ENCODE measurements at places on chromosomes 3 and 15. TPM values are rescaled to one million over a fixed set of nuclear protein-coding genes. Genes with fewer than 3 reads are reported as not detected.

GRCh38 chr3:173912126-173912525, 514.6 kb downstream of the NLGN1 start:
- DNase-seq = no peak

GRCh38 chr3:71521940-71522876, 61.3 kb downstream of the FOXP1 start:
- no peak for DNase-seq

- no peak for DNase-seq
These were observed 127.3 kb upstream of the MRPL3 start for GRCh38 chr3:131630097-131630496.

- peak; percentile 36 for DNase-seq
These were observed at the start of gene GALNT15 for GRCh38 chr3:16174389-16174788. TSS of gene GALNT15 (plus strand) at chr3:16174680. CDS start at chr3:16175152, 472 bp downstream.

DNA sequence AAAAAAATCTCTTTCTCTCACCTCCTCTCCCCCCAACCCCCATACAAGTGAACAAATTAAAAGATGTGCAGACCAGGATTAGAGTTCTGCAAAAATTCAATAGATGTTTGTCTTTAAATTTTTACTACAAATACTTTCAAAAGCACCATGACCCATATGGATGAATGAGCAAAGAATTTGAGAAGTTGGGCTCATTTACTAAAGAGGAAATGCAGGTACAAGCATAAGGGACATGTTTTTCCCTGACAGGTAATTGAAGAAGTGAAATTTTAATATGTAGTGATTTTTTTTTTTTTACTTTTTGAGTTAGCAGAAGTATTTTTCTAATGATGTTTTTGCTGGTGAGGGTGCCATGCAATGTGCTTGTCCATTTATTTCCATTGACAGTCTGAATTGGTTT, 15.3 kb downstream of the PIK3CA start:
- no peak for DNase-seq

- DNase-seq = no peak
These were observed 35.2 kb downstream of the ATR start for GRCh38 chr3:142543307-142543706.

- DNase-seq = no peak
These were observed 75.2 kb upstream of the MYZAP start for GRCh38 chr15:57516327-57517029.

DNA sequence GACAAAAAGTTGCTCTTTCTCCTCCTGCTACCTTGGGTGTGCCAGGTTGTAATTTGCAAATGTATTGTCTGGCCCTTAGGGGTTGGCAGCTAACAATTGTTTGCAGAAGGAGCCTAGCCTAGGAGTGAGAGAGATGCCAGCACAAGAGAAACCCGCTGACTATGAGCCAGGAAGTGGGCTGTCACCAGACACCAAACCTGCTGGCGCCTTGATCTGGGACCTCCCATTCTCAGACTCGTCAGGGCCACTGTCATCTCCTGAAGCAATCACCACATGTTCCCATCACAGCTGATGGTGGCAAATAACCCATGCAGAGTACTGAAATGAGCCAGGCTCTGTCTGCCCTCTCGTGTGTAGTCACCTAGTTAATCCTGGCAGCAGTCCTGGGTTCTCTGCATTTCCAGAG, 406.4 kb upstream of the NPAP1 start:
- DNase-seq = peak; percentile 41

DNA sequence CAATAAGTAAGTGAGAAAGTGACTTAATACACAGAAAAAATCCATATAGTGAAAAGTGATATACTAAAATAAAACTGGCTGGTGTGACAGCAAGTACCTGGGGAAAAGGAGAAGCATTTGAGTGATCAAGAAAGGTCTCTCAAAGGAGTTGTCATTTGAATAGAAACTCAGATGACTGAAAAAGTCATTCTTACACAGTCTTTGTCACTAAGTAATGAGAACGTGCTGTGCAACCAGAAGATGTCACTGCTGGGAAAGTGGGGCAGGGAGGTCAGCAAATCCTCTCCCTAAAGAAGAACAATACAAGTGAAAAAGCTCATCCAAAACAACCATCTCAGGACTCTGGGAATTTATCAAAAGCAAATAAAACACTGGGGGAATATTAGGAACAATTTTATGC, 317.5 kb upstream of the TRIM42 start:
- no peak for DNase-seq

Gene LRRN1
- 11.0 TPM for total RNA-seq
